ENCODE measurements at places on chromosomes 3 and 15.

- DNase-seq = no peak
Measured at GRCh38 chr3:178420033-178420432, 116.2 kb upstream of the KCNMB2 start.

DNA sequence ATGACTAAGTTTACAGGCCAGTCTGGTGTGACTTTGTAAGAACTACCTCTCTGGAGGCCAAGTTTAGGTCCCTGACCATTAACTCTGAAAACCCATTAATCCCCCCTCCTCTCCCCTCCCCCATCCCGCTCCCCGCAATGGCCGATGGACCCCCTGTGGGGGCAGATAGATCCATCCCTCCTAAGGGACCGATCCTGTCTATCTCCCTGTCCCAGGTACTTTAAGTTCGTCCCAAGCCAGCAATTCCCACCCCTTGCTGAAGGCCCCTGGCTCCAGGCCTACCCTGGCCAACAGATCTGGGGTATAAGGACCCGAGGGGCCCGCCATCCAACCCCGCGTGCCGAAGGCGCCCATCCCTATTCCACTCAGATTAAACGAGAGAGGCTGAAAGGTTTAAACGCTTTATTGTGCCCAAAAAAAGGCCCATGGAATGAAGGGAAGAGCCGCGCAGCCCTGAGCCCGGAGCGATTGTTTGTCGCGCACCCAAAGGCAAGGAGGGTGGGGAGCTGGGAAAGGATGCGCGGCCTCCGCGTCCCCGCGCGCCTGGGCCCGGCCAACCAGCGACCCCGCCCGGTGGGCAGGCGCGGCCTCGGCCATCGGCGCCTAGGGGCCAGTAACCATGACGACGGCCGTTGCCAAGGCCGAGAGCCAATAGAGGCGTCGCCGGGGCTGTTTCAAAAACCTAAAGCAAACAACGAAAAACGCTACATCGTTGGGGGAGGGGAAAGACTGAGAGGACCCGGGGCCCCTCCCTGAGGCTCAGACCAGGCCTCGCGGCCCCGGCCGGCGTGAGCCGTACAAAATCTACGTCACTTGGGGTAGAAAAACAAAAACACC lies 35.9 kb downstream of the HMCES start:
- DNase-seq = peak; percentile 96

DNA sequence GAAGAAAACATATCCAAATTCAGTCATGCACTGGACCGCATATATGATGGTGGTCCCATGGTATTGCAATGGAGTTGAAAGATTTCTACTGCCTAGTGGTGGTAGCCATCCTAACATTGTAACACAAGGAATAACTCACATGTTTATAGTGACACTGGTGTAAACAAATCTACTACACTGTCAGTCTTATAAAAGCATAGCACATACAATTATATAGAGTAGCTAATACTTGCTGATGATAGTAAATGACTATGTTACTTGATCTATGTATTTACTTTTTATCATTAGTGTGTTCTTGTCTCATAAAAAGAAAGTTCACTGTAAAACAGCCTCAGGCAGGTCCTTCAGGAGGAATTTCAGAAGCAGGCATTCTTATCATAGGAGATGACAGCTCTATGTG lies 96.0 kb upstream of the CDIN1 start:
- DNase-seq = no peak

- no peak for DNase-seq
Measured at GRCh38 chr3:67856718-67857117, 202.3 kb upstream of the SUCLG2 start.

DNA sequence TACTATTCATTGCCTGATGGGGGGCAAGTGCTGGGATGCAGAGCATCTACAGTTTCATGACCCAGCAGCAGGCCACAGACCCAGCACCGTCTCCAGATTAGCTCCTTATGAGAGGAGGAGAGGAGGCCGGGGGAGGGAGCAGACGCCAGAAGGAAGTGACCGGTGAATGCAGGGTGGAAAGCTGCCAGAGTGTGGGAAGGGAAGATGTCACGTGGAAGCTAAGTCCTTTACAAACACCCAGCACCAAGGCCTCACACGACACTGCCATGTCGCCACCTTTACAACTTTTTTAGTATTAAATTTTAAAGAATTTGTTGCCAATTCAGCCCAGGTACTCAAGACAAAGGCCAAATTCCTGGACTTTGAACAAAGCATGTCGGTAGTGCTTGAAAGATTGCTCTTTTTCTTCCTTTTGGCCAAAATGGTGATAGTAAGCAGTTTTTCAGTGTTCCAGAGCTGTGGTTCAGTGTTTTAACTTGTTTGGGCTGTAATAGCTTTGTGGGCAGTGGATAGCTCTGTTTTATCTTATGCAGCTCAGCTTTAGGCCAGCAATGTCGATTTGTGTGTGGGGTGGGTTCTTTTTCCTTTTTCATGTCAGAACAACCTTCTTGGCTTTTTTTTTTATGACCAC lies 58.2 kb downstream of the ZBTB38 start:
- DNase-seq = peak; percentile 73

- DNase-seq = no peak
Measured at GRCh38 chr3:194401346-194401745, 2.3 kb upstream of the GP5 start.

DNA sequence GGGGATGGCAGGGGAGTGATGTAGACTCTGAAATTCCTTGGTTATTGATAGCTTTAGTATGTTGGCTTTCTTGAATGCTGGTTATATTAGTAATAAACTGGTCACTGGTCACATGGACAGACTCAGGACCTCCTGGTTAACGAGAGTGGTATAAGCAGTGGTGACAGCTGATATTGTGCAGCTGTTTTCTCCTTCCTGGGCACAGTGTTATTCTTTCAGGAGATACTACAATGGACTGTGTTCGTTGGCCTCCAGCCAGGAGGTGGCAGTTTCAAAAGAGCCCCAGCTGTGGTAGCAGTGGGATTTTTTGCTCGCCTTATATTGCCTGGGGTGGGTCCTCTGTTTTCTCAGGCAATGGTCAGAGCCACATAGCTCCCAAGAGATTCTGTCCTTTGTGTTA lies 181.6 kb upstream of the RBMS3 start:
- DNase-seq = no peak

DNA sequence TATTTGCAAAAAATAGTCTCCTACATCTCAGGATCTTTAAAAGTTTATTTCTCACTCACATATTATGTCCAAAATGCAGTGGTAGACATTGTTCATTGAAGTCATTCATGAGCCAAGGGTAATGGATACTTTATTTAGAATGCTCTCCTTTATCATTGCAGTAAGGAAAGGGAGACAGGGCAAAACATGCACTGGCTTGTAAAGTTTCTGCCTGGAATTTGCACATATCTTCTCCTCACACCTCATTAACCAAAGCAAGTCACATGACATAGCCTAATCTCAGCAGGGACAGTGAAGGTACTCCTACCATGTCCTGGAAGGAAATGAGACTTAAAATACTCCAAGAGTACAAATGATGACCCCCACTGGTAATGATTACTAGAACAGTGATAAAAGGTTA lies 333.7 kb upstream of the EPHA3 start:
- DNase-seq = no peak

DNA sequence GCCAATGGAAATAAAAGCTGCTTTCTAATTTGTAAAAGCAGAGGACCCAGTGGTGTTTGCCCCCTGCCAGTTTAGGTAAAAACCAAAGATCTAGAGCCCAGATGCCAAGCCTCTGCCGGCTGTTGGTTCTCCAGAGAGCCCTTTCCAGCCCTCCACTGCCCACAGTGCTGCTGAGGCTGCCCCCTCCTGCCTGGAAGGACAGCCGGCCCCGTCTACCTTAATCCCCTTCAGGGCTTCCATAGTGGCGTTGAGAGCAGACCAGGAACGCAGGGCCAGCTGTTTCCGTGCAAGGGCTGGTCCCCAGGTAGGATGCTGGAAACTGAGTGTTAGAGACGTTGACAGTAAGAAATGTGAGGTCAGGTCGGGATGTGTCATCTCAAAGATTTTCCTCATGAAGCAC lies 6.9 kb downstream of the ST8SIA2 start:
- DNase-seq = no peak

DNA sequence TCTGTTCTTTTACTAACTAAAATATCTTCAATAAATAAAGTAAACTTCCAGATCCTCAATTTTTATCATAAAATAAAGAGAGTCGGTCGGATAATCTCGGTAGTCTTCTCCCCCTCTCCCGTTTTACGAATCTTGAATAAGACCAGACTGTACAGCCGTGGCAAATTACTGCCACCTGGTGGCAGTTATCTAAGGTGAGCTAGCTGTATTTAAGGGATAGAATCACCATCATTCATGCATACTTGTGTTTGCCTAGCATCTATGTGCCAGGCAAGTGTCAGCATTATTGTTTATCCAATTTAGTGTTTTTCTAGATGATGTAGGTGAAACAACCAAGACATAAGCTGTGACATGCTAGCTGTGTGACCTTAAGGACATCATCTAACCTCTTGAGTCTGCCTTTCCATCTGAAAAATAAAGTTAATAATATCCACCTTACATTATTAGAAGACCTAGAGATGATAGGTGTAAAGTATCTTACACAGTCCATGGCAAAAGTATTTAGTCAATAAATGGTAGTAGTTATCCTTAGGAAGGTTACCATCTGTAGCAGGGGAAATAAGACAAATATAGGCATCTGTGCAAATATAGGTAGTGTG lies 21.3 kb downstream of the DUT start:
- peak; percentile 89 for DNase-seq

- no peak for DNase-seq
Measured at GRCh38 chr15:73767806-73768501, 14.8 kb upstream of the INSYN1 start.

- peak; percentile 80 for DNase-seq
Measured at GRCh38 chr3:17132286-17133115, 247.7 kb downstream of the PLCL2 start.

- DNase-seq = no peak
Measured at GRCh38 chr15:60379525-60380274, 18.1 kb downstream of the ANXA2 start.

DNA sequence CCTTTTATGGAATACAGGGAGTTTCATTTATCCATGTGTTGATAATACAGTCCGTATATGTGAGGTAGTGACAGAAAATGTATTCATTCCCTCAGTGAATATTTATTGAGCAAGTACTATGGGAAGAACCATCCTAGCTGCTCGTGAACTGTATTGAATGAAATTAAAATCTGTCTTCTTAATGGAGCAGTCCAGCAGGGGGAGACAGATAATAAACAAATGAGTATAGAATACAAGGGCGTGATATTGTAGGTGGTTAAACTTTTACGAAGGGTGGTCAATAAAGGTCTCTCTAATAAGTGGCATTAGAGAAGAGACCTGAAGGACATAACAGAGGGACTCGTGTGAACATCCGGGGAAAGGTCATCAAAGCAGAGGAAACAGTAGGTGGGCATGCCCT lies 62.7 kb upstream of the OSTN start:
- DNase-seq = peak; percentile 35

- peak; percentile 71 for DNase-seq
Measured at GRCh38 chr15:38414357-38414756, 39.6 kb upstream of the FAM98B start.

DNA sequence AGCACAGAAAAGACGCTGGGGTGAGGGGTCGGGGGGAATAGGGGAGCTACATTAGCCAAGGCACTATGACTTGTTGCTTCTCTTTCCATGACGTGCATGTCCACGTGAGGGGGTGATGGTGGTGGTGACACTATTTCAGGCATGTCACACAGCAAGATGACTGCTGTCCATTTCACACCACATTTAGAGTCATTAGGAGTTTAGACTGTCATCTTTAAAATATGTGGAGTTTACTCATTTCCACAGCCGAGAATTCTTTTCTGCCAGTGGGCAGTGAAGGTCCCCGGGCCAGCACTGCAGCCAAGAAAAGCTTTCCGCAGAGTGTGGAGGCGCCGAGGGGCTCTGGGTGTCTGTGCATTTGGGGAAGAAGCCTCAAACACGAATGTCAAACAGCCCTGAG lies 954 bp upstream of the DGKG start:
- DNase-seq = no peak

- no peak for DNase-seq
Measured at GRCh38 chr3:33256249-33256648, 21.0 kb upstream of the FBXL2 start.

GRCh38 chr3:190492129-190492528 lies 21.8 kb upstream of the IL1RAP start:
- no peak for DNase-seq

- no peak for DNase-seq
Measured at GRCh38 chr15:40766194-40766815, 2.4 kb downstream of the GCHFR start.

DNA sequence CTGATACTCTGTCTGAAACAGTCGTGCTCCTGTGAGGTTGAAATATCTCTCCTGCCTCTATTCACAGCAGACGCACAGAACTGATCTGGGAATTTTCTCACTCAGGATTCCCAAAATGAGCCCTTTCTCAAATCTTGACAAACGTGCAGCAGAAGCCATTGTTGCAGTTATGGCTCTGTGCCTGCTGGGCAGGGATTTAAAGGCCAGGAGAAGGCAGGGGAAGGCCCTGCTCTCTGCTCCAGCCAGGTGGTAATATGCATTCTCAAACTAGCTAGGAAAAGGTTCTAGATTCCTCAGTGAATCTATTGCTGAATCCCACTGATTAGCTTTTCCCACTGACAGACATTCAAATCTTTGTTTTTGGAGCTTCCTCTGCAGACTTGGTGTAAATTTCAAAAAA lies 2.2 kb downstream of the MINAR1 start:
- no peak for DNase-seq

GRCh38 chr15:25693321-25694238 lies 169.5 kb downstream of the ATP10A start:
- DNase-seq = peak; percentile 55

- DNase-seq = peak; percentile 3
Measured at GRCh38 chr3:74883690-74884089, 269.2 kb upstream of the CNTN3 start.

GRCh38 chr3:125151442-125151817 lies 61.1 kb downstream of the SLC12A8 start:
- no peak for DNase-seq
